ENCODE measurements at places on chromosomes 5 and 9.

GRCh38 chr9:136156209-136157120 lies 37.8 kb upstream of the TMEM250 start:
- no peak for DNase-seq

DNA sequence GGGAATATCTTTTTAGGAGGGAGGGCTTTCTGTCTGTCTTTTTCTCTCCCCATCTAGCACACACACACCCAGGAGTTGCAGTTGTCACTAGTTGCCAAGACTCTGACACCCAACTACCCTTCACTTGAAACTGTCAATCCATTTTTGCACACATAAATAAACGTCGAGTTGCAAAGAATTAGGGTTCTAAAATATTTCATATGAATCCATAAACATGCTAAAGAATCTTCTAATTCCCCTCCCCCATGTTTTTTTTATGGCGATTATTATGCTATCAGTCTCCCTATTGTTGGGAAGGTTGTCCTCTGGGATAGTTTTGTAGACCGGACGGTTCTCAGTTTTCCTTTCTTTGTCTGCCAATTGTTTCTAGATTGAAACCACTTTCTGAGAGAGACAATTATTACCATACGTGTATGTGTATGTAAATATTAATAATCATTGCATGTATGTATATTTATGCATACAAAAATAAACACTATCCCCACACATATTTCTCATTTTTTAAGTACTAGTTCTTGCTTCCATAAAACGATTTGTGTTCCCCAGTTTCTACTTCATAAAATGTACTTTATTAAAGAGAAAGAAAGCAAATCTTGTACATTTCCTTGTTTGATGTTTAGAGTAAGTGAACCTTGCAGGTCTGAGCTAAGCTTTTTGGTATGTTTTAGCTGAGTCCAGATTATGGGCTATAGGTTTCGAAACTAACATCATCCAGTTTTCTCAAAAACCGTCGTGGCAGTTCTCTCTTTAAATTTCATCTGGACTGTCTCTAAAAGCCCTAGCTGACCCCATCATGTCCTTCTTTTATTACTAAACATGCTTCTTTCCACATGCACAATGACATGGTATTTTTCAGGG lies 165.0 kb upstream of the MPDZ start:
- DNase-seq = no peak

GRCh38 chr5:176608142-176608705 lies 1.7 kb downstream of the GPRIN1 start:
- DNase-seq = no peak

- DNase-seq = no peak
Observed at GRCh38 chr5:6482735-6483134, 34.1 kb downstream of the UBE2QL1 start.

DNA sequence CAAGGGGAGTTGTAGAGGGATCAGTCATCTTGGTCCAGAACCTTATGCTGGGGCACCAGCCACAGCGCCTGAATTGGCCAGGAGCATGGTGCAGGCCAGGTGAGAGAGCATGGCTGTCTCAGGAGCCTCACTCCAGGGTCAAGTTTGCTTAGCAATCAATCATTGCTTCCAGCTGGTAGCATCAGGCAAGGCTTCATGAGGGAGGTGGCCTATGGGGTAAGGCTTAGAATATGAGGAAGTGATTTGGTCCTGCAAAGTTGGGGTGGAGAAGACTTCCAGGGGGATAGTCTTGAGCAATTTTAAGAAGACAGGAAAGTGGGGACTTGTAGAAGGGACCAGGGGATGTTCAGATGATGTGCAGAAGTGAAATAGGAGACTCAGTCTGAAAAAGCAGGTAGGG lies 53.9 kb upstream of the PITX1 start:
- DNase-seq = no peak

- peak; percentile 89 for DNase-seq
Observed at GRCh38 chr5:72380492-72381274, 60.5 kb downstream of the PTCD2 start.

GRCh38 chr9:108156270-108156998 lies 666.9 kb upstream of the KLF4 start:
- no peak for DNase-seq

DNA sequence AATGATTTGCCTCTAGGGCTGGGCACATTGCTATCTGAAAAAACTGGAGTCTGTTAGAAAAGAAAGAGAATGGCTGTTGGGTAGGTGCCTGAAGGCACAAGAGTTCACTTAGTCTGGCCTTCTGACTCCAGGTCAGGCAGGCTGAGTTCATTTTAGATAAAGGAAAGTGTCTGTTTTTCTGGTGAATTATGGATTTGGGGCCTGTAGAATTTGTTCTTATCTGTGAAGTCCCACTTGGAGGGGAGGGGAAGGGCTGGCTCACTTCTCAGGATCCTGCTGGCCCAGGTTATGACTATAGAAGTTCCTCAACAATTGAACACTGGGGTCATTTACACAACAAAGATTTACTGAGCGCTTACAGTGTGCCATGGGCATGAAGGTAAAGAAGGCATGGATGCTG lies 11.5 kb upstream of the SEPTIN8 start:
- no peak for DNase-seq

DNA sequence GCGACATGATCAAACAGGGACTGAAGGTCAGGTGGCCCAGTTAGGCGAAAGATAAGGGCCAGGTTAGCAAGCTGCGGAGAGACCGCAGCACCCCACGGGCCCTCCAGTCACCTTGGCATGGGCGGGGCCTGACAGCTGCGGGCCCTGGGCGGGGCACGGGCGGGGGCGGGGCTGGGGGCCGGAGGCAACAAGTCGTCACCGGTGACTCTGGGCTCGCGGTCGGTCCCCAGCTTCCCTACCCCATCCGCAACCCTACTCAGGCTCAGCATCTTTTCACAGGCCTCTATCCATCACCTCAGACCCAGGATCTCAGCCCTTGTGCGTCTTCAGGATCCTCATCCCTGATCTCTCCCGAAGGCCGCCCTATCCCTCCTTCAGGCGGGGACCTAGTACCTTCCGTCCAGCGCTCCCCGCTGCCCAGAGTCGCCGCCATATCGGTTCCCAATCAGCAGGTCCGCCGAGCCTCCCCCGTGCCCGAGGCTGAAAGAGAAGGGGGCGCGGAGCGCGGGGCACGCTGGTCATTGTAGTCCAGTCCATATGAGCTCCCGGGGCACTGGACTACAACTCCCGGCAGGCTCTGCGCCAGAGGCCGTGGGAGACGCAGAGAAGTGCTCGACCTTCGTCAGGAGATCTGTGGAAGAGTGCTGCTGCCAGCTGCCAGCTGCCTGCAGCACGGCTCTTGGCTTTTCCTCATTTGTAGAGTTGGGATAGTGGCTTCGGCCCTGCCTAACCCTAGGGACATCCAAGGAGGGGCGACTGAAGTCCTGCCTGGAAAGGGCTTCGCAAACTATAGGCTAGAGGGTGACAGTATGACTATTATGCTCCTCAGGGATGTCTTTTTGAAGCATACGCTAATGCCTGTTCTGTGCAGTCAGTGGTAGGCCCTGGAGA lies at the start of gene DNAJC18:
Gene DNAJC18 (minus strand): TSS at position 513 of the 891 bp plus-strand sequence. CDS start 80 bp downstream, at position 433.
- peak; percentile 86 for DNase-seq

DNA sequence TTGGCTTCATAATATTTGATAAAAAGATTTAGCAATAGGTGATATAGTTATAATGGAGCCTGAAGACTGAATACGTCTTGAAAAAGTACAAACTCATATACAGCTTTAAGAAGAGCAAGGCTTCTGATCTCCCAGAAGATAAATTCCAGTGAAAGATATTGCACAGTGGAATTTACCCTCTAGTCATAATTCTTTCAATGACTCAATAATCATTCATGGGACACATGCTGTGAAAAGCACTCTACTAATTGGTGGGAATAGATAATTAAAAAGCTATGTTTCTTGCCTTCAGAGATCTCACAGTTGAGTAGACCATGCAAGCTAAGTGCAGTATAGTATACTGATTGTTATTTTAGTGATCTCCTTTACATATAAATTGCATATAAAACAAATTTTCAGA lies 538.6 kb upstream of the CYLC2 start:
- no peak for DNase-seq

GRCh38 chr9:114302727-114303126 lies 20.2 kb upstream of the ORM1 start:
- DNase-seq = no peak

DNA sequence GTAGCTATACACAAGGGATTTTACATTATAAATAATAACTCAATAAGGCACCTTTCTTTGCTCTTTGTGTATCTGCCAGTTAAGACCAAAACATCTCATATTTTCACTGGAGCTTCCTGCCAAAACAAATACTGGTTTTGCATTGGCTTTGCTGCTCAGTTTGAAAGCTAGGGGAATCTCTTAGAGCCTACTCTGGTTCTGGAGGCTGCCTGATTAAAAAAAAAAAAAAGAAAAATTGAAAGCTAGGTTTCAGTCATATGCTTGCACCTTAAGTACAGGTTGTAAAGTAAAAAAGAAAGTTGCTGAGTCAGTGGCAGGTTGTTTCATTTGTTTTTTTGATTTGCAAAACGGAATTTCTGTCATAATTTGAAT lies 2.3 kb downstream of the DENND4C start:
- DNase-seq = no peak

- peak; percentile 27 for DNase-seq
Observed at GRCh38 chr5:89546657-89547056, 663.7 kb upstream of the MEF2C start.

DNA sequence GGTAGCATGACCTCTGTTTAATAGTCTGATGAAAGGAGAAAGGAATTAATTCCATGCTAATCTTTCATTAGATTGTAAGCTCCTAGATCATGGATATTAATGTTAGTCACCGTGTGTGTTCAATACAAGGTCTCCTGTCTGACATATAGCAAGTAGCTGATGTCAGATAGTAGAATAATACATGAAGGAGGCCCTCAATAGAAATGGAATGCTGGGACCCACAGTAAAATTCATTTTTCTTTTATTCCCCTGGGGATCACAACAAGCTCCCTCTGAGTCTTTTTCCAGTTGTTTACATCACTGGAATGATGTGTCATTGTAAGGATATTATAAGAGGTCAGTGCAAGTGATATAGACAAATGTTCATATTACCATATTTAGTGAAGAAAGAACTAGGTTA lies 240.3 kb upstream of the TRPC7 start:
- no peak for DNase-seq

- no peak for DNase-seq
Observed at GRCh38 chr9:20753761-20754160, 69.7 kb downstream of the FOCAD start.

GRCh38 chr5:142501890-142502289 lies 177.1 kb upstream of the SPRY4 start:
- DNase-seq = no peak

- peak; percentile 50 for DNase-seq
Observed at GRCh38 chr9:34809504-34810186, 99.7 kb upstream of the CCL21 start.

GRCh38 chr9:14831074-14831473 lies 79.2 kb downstream of the FREM1 start:
- DNase-seq = no peak

DNA sequence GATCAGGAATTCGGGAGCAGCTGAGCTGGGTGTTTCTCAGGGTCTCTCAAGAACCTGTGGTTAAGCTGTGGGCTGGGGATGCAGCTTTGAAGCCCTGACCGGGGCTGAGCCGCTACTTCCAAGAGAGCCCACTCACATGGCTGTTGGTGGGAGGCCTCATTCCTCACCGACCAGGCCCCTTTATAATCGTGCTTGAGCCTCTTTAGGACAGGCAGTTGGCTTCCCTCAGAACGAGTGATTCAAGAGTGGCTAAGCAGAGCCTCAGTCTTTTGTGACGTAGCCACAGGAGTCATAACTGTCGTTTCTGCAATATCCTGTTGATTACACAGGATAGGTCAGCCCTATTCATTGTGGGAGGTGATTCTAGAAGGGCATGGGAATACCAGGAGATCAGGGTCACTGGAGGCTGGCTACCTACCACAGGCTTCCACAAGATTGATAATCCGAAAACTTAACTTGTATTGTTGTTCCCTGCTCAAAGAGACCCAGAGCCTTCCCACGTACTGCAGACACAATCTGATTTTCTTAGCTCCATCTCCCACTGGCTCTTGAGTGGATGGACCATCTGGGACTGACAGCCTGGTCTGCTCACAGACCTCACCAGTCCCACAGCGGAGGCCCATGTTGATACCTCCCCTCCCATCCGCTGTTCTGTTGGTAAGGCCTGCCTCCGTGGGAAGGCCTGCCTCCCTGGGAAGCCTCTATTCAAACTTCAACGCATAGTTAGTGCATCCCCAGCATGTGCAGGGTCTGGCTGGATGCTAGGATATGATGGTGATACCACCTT lies 3.0 kb upstream of the ERGIC1 start:
- DNase-seq = no peak

- no peak for DNase-seq
Observed at GRCh38 chr9:73176450-73176875, 24.8 kb downstream of the ANXA1 start.

- DNase-seq = peak; percentile 45
Observed at GRCh38 chr9:127796225-127796813, 6.4 kb upstream of the FPGS start.

GRCh38 chr5:136309932-136310598 lies 55.3 kb downstream of the TRPC7 start:
- no peak for DNase-seq

DNA sequence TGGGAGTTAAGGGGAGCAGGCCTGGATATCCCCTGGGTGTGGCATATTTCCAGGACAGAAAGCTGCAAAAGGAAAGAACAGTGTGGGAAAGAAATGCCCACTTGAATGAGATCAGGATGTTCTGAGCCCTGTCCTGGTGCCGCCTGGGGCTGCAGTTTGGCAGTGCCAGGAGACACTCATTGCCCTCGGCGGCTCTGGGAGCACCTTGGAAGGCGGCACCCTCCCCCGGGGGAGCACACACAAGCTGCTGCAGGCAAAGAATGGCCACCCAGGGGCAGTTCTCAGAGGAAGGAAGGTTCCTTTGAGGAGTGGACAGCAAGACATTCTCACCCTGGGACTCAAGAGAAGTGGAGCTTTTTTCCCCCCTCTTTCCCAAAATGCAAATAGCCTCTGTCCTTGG lies 305.3 kb downstream of the NTRK2 start:
- no peak for DNase-seq

DNA sequence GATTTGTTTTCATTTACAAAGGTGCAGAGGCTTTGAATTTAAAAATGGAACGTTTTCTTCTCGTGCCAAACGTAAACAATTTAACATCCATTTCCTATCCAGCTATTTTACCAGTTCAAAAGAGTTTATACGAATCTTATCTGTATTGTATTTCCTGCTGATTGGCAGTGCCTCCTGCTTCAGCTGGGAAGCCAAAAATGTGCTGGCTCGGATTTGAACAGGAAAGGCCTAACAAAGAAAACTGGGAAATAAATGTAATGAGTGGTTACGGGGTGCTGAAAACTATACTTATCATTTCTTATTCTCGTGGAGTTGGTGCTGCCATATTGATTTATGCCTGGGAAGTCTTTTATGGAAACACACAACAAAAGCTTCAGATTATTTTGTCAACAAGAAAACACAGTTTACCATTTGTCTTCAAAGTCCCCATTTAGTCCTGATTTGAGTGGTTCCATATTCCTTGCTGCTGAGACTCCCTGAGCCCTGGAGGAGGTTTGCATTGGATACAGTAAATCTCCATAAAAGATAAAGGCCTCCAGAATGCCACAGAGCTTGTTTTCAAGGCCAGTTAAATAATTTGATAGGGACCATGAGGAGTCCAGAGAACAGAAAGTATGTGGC lies 507.4 kb downstream of the RASEF start:
- DNase-seq = no peak

GRCh38 chr5:171984748-171985419 lies 21.6 kb downstream of the FBXW11 start:
- no peak for DNase-seq

Measured in common myeloid progenitor, CD34-positive (primary cell).